ENCODE measurements at places on chromosomes 12 and 14.

DNA sequence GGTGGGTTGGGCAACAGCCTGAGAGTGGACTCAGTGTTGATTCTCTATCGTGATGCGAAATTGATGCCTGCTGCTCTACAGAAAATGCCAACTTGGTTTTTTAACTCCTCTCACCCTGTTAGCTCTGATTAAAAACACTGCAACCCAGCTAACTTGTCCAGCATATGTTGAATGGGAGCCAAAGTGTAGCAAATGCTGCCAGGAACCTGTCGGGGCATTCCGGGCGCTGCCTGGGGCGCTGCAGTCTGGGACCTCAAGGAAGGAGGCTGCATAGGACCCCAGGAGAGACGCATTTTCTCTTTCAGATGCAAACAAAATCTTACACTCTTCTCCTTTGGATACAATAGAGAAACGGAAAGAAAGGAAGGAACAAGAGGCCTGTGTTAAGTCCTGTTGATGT lies 3.9 kb downstream of the B3GNT4 start:
- DNase-seq, result no peak

DNA sequence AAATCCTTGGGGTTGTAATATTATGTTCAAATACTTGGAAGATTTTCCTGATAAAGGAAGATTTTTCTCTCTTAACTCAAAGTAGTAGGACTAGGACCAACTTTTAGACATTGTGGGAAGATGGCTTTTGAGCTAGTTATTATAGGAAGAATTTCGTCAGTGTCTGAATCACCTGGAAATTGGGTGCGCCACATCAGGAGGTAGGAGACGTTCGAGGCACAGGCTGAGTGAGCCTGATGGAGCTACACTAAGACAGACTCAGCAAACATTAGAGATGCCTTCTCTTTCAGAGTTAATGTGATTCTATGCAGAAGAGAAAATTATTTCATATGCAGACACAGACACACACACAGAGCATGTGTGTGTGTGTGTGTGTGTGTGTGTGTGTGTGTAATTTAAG lies 84.7 kb downstream of the DERA start:
- no peak for DNase-seq

- no peak for DNase-seq
Observed at GRCh38 chr14:99655521-99655920, 10.6 kb downstream of the HHIPL1 start.

GRCh38 chr12:108403952-108404351 lies 64.8 kb upstream of the CMKLR1 start:
- DNase-seq, result no peak

DNA sequence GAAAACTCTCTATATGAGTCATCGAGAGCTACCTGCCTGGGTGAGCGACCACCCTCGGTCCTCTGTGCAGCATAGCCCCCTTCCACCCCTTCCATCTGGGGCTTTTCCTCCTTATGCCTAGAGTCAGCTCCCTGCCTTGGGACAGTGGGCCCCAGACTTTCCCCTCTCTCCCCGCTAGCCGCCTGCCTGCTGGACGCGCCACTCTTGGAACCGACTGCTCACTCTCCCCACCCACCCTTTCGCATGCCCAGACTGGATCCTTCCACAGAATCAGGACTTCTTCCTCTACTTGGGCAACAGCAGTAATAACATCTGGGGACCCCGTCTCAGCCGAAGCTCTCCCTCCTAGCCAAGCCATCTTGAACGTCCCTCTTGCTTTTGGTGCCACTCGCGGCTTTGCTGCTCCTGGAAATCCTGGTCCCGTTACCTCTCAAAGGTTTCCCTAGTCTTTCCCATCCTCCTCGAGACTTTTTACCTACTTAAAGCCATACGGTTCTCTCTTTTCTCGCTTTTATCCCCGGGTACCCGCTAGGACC lies 671 bp downstream of the ESYT1 start:
- DNase-seq, result no peak

DNA sequence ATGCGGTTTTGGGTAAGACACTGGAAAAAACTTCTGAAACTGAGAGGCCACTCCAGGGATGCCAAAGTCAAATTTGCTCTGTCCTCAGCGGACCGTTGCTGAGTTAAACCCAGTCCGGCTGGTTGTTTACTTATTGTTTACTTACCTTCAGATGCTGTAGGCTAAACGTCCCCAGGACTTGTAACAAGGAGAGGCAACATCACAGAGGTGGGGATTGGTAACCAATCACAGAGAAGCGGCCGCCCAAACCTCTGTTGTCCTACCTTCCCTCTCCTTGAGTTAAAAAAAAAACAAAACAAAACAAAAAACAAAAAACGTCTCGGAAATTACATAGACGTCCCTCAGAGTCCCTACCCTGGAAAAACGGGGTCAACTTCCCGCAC lies 380 bp downstream of the ANO2 start:
- no peak for DNase-seq

GRCh38 chr14:36294543-36294942 lies 25.9 kb downstream of the MBIP start:
- DNase-seq, result no peak

GRCh38 chr14:104460791-104461651 lies 118.5 kb upstream of the C14orf180 start:
- no peak for DNase-seq

DNA sequence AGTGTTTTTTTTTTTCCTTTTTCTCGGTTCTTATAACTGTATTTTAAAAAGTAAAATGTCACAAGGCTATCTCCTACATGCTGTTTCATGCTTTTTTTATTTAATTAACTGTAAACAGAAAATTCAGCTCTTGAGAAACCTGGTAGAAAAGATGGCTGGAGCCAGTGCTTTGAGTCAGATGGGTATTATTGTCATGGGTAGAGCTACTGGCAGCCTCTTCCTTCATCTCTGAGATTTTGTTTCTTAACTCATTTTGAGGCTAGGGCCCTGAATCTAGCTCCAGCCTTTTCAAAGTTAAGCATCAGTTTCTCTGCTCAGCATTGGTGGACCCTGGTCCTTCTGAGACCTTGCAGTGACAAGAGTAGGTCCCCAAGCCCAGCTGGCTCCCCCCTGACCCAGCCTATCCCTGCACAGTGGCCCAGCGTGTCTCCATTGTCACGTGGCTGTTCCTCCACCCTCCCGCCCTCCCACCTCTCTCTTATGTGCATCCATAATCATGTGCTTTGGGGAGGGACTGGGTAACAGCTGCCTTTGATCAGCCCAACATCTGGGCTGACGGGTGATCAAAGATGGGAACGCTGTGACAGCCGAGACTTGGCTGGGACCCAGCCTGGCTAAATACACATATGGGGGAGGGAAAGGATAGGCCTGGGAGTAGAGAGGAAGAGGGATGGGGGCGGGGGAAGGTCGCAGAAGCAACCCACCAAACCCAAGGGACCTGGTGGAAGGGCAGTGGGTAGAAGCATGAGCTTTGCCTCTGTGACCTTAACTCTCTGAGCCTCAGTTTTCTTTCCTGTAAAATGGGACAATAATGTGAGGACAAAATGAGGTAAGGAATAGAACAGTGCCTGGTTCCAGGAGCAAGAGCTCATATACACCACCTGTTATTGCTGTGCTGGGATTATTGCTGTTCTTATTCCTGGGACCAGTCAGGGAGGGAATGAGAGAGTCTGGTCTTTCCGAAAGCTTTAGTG lies 24.4 kb upstream of the RBM19 start:
- DNase-seq, result no peak

DNA sequence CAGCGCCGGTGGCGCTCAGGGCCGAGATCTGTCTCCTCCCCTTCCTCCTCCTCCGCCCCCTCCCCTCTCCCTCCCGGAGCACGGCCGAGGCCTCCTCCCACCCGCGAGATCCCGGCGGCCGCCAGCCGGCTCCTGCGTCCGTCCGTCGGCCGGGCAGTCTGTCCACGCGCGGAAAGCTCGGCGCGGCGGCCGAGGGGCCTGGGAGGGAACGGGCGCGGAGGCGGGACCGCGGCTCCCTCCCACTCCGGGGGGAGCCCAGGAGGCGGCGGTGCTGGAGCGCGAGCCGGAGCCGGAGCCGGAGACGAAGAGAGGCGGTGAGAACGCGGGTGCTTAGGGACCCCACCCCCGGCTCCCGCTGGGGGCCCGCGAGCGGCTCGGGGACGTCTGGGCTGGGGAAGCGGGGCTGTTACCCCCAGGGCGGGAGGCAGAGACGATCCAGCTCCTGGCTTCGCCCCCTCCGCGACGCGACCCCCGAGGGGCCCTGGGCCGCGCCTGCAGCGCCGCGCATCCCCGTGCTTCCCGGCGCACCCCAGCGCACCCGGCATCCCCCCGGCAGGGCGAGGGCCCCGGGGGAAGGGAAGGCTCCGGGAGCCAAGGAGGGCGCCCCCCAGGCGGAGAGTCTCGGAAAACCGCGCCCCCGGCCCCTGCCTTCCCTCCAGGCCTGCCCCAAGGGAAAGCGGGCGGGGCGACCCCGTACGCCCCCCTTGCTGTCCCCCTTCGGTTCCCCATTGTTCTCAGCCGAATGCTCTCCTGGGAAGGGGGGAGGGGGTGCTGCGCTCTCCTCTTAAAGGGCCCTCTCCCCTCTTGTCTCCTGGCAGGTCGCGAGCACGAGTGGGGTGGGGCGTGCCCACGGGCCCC lies at the start of gene DTX1:
Gene DTX1 (plus strand): TSS at position 100 of the 858 bp plus-strand sequence. CDS start 1,463 bp downstream, outside the sequence.
- no peak for DNase-seq

DNA sequence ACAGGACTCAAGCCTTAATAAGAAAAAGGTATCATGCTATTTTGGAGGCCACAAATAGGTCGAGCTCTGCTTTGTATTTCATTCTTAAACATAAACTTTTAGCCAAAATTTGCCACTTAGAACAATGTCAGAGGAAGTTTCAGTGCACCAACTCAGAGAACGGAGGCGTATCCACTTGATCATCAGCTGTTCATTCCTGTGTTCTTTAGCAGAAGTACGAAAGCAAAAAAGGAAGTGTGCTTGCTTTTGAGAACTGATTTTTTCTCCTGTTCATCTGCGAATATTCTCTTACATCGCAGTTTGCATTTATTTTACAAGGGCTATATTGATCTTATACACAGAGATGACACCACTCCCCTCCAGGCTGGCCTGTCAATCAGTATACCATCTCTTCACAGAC lies 188.6 kb upstream of the SOX5 start:
- no peak for DNase-seq

DNA sequence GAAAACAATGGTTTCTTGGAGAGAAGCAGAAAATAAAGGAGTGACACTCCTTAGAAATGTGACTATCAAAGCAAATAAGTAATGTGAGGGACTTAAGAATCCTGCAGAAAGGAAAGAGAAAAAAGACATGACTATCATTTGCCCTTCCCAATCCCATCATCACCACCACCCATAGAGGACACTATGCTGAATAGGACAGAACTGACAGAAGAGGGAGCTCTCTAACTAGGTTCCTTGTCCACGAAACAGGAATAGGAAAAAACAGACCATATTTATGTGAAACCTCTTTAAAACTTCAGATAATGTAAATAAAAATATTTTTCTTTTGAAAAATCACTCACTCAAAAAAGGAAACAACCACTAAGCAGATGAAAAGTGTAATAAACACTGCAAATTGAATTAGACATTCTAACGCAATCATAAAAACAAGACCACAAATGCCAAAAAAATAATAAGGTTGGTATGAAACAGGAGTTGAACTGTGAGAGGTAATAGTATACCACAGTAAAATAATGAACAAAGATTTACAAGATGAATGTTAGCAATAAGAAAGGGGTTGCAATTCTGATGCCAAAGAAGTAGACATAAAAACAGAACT lies 24.1 kb downstream of the KLRD1 start:
- no peak for DNase-seq

DNA sequence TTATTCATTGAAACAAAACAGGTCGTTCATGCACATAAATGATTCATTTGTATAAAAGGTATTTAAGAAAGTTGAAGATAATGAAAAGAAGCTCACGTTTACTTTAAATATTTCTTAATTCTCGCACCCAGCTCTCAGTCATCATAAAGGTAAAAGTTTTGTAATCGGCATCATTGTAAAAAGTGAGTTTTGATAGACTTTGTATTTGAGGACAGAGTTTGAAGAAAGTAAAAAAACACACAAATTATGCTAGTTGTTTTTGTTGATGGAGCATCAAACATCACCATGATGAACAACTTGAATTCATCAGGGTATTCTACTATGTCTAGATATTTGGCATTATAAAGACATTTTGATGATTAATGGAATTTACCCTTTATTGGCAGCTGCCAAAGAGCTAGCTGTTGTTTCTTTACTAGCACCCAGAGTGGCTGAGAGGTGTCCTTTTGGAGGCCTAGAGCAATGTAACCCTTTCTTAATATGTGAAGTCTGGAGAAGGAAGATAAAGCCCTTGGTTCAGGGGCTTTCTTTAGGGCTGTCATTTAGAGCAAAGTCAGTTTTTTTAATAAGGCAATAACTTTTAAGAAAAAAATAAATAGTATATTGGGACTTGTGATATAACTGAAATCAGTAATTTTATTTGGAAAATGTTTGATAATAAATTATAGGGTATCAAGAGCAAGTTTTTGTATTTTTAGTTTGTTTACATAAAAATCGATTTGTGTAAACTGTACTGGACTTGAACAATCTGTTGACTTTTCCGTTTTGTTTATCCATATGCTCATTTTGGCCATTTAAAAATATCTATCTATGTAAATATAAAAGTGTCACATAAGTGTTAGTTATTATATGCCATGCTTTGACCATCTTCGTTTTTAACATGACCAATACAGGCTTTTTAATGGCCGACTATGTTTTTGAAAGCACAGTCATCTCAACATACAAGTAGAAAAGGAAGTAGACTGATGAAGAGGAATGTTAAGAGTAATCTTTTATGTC lies 7.4 kb downstream of the GLRX5 start:
- no peak for DNase-seq

GRCh38 chr12:28036940-28037339 lies 64.4 kb upstream of the PTHLH start:
- DNase-seq, result no peak

GRCh38 chr12:40117818-40118217 lies 11.9 kb upstream of the SLC2A13 start:
- no peak for DNase-seq

- no peak for DNase-seq
Observed at GRCh38 chr14:81305743-81306142, 85.0 kb upstream of the GTF2A1 start.

GRCh38 chr12:5203720-5204119 lies 160.0 kb downstream of the KCNA5 start:
- no peak for DNase-seq

- no peak for DNase-seq
Observed at GRCh38 chr12:107525063-107525718, 160.4 kb upstream of the PWP1 start.

- peak; percentile 78 for DNase-seq
Observed at GRCh38 chr12:54159140-54159539, 29.6 kb downstream of the SMUG1 start.

DNA sequence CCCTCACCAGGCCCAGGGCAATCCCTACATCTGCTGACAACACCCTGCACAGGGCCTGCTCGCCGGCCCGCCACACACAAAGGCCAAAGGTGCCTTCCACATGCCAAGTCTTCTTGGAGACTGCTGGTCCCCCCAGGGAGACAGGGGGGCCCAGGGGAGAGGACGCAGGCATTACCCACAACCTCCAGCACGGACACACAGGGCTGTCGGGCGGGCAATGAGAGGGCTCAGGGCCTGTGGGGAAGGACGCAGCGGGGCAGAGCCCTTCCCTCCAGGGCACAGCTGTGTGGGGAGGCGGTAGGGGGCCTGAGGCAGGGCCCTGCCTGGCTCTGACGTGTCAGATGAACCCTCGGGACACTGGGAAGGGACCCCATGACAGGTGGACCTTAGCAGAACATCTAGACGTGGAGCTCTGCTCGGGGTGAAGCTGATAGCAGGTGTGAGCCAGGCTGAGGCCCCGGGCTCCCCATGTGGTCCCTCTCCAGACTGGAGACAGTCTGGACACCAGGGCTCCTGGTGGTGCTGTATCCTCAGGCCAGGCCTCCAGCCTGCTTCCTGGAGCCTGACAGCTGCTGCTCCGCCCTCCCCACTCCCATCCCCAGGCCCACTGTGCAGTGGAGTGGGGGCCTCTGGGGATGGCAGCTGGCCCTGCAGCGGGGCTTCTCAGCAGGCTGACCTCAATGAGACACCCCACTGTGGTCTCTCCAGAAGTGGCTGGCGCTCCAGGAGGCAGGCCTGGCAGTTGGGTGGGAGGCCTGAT lies 31.6 kb upstream of the NUDT14 start:
- DNase-seq, result no peak
